NCI-H2171 treated with DMSO at 0.1 percent for 48 hours (cell line): ENCODE measurements at places on chromosomes 13 and 19.

DNA sequence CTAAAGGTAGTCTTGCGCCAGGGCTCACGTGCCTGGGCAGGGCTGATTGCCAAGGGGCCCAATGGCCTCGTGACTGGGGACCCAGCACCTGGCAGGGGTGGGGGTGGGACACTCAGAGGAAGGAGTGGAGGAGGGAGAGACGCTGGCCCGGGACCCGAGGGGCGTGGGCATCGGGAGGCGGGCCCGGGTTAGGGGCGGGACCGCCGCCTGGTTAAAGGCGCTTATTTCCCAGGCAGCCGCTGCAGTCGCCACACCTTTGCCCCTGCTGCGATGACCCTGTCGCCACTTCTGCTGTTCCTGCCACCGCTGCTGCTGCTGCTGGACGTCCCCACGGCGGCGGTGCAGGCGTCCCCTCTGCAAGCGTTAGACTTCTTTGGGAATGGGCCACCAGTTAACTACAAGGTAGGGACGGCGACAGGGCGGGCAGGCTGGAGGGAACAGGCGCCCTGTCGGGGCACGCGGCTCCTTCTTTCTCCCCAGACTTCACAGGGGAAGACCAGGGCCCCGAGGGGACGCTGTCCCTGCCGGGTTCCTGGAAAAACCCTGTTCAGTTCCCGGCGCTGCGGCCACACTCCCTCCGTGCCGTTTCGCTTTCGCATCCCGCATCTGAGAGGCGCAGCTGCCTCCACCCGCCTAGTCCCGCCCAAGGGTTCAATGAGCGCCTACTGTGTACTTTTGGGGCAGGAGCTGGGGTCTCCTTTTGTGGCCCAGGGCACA is at the start of gene IFI30:
Gene IFI30 (plus strand): TSS at position 242 of the 717 bp plus-strand sequence. CDS start 29 bp downstream, at position 271.
- DNase-seq: peak; percentile 78

DNA sequence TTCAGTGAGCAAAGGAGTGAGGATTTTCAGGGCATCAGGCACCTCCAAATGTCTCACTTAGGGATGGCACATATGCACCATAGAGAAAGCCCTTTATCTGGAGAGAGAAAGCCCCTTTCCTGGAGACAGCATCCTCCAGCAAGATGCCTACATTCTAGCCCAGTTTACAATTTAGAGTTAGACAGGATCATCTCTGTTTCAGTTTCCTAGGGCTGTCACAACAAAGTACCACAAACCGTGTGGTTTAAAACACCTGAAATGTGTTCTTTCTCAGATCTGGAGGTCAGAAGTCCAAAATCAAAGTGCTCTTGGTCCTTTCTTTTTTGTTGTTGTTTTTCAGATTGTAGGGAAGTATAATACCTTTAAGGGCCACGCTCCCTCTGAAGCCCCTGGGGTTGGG is 61.8 kb downstream of the MBNL2 start:
- no peak for DNase-seq

GRCh38 chr19:44635581-44636438 is 7.9 kb upstream of the PVR start:
- no peak for DNase-seq

DNA sequence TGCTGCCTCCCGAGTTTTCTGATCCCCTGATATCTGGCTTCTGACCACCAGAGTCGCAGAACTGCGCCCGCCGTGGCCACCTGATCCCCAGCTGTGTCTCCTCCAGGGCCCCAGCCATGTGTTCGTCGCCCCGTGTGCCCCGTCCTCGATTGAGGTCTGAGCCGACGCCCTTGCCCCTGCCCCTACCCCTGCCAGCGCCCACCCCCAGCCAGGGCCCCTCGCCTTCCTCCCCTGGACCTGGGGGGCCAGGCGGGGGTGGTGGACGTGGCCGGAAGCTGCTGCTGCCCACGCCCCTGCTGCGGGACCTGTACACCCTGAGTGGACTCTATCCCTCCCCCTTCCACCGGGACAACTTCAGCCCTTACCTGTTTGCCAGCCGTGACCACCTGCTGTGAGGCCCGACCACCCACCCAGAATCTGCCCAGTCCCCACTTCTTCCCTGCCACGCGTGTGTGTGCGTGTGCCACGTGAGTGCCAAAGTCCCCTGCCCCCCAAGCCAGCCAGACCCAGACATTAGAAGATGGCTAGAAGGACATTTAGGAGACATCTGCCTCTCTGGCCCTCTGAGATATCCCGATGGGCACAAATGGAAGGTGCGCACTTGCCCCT is 9.2 kb downstream of the PLPPR2 start:
- no peak for DNase-seq

GRCh38 chr13:34056733-34057258 is 238.8 kb downstream of the RFC3 start:
- no peak for DNase-seq

DNA sequence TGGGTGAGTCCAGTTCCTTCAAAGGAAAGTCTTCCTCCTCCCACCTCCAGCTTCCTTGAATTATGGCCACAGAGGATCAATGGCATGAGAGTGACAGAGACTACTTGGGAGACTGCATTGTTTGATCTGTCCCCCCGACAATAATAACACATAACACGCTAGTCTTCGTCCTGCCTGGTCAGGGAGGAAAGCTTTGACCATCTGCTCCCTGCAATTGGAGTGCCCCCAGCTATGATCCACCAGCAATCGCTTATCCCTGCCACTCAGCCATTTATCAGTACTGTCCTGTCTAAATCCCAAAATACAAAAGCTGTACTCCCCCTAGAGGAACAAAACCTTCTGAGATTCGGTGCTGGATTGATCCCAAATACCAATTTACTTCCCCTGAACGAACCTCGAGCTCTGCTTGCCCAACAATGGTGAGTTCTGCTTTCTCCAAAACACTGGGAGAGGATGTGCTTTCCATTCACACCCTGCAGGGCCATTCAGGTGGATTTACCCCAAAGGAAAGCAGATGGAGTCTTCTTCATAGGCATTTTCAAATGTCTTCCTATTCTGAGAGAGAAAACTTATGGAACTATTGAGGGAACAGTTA is 466.7 kb downstream of the TSHZ3 start:
- no peak for DNase-seq

DNA sequence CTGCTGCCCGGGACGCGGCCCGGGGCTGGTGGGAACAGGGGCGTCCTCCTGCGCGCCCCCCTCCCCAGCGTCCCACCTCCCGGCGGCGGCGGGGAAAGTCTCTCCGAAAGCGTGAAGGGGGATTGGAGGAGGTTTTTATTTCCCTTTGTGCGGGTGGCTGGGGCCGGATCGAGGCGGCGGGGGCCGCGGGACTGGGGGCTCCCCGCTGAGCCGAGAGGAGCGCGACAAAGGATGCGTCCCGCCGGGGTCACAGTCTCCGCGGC is 132 bp downstream of the SHD start:
- no peak for DNase-seq

DNA sequence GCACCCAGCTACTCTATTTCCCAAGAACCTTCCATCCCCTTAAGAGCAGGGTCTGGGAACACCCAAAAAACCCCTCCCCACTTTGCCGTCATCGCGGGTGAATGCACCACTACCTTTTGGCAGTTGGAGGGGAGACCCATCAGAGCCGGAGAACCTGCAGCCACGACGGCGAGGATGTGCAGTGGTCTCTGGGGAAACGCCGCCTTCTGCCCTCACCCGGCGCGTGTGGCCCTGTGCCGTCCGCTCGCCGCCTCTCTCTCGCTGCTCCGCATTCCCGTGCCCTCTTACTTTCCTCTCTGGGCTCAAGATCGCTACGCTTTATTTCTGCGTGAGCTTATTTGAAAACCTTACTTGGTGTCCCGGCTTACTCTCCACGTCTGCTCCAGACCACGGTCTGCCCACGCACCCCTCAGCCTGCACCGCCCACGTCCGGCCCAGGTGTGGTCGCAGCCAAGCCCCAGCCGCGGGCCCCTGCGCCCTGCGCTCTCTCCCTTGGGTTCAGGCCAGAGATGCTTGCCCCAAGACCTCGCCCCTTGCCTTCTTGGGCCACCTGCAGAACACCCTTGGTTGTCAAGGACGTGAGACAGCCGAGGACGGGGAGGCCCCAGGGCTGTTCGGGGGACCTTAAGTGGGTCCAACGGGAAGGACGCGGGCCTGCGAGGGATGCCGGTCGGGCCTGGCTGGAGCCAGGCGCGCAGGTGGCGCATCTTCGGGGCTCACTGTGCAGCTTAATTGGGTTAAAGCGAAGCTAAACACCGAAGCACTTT is 2.0 kb upstream of the MAB21L1 start:
- no peak for DNase-seq

DNA sequence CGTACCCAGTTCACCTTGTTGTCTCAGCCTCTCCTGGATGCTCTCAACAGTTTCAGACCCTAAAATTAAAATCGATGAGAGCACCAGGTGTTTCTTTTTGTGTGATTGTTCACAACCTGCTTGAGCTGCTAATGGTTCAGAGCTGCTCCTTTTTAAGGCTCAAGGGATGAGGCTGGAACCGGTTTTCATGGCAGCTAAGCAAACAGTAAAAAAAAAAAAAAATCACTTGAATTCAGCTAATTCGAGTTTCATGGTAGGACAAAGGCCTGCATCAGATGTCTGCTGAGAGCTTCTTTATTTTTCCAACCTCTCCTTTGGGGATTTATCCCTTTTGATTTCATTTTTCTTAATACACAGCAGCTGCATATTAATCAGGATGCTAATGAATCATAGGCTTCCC is 6.5 kb downstream of the SYCE2 start:
- DNase-seq: peak; percentile 89
